ENCODE measurements at places on chromosomes 12 and 14. TPM values are rescaled to one million over a fixed set of nuclear protein-coding genes. Genes with fewer than 3 reads are reported as not detected.

KRT6A gene
- not detected for polyA plus RNA-seq

FGF23 gene
- polyA plus RNA-seq: 0.05 TPM

NANOG gene
- polyA plus RNA-seq: 0.35 TPM

DNA sequence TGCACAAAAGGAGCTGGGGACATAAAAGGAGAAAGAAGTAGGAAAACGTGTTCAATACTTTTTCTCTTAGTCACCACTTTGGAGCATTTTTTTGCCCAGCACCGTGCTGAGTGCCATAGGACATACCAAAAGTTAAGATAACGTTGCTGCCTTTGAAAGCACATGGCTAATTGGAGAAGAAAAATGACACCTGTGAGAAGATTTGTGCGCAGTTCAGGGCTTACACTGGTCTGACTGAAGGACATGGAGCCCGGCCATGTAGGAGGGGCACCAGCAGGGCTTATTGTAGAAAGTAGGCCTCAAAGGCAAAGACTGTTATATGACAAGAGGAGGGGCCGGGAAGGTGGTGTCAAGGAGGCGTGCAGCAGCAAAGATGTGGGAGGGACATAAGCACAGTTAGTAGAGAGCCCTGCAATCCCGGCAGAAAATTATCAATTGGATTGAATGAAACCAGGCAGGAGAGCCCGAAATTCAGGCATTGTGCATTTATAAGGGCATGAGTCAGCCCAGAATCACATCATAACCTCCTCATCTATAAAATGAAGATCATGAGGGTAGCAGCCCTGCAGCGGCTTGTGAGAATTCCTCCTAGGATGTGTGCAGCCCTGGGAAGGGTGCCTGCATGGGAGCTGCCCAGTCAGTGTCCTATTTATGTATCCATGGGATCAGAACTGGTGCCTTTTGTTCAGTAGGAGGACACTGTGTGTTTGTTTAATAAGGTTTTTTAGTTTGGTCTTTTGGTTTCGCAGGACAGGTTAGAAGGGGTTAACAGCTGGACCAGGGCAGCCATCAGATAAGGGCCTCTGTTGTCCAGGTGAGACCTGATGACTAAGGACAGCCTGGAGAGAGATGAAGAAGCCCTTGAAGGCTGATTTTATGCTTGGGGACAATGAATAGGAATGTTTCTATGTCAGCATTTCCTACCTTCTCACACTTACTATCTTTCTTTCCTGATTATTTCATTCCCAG, 122.4 kb downstream of the GPR135 start:
- DNase-seq: no peak

DNA sequence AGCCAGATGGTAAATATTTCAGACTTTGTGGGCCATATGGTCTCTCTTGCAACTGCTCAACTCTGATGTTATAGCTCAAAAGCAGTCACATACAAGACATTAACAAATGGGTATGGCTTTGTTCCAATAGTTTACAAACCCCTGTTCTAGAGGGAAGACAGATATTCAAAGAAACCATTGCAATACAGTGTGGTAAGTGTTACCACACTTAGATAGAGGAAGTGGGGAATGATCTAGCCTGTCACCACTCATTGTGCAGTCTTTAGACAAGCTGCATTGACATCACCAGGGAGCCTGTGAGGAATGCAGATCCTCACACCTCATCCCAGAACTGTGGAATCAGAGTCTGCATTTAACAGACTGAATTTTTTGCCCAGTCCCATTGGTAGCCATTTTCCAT, 80.0 kb upstream of the RGS6 start:
- DNase-seq: no peak

DNA sequence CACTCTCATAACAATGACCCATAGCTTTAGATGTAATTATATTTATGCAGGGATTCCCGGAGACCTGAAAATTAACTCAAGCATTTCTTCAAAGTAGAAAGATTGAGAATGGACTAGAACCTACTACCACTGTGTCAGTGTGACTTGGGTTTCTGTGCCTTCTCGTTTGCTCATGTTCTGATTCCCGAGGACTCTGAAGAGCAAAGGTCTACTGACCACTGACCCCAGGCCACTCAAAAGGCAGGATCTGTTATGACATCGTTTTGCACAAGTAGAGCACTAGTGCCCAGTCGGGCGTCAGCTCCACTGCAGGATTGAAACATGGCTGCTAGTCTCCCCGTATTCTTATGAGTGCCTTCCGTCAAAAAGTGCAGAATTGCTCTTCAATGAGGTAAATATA, 53.8 kb upstream of the DHRS4 start:
- DNase-seq: no peak

- peak; percentile 20 for DNase-seq
These were observed 11.9 kb downstream of the TMTC3 start for GRCh38 chr12:88153959-88154358.

- no peak for DNase-seq
These were observed 52.5 kb upstream of the PELI2 start for GRCh38 chr14:56065621-56066290.

DNA sequence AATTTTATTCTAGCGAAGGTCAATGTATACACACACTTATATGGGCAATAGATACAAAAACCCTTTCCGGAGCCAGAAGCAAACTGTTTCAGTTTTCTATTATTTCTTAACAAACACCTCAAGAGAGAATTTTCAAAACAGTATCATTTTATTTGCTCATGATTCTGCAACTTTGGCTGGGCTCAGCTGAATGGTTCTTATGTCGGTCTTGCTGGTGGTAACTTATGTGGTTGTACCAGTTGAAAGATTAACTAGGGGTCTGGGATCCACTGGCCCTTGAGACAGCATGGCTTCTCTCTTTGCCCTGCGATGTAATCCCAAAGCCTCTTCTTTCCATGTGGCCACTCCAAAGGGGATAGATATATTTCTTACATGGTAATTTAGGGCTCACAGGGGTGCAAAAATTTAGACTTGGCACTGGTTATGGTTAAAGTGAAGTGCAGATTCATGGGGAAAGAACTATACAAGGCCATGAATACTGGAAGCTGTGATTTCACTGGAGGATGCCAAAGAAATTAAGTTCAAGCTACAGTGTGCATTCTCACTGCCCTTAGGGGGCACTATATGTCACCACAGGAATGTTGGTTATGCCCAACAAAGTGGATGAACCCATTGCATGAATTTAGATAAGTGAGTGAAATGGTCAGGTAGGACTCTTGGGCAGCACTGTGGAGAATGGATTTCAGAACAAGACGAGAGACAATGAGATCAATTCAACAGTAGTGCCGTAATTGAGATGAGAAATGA, 94.3 kb upstream of the NAV3 start:
- DNase-seq: no peak

DNA sequence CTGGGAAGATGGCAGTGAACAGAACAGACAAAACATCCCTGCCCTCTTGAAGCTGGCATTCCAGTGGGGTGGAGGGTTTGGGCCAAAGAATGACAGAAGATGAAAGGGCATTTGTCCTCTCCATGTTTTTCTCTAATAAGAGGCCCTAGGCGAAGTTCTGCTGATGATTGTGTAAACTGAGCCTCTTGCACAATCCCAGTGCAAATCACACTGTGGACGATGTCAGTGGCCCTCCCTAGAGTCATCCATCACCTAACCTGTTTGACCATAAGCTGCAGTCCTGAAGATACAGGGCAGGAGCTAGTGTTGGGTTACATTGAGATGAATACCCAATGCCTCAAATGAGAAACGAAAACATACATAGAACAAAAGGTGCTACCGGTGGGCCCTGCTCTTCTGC, 622.4 kb upstream of the TBX3 start:
- no peak for DNase-seq

DNA sequence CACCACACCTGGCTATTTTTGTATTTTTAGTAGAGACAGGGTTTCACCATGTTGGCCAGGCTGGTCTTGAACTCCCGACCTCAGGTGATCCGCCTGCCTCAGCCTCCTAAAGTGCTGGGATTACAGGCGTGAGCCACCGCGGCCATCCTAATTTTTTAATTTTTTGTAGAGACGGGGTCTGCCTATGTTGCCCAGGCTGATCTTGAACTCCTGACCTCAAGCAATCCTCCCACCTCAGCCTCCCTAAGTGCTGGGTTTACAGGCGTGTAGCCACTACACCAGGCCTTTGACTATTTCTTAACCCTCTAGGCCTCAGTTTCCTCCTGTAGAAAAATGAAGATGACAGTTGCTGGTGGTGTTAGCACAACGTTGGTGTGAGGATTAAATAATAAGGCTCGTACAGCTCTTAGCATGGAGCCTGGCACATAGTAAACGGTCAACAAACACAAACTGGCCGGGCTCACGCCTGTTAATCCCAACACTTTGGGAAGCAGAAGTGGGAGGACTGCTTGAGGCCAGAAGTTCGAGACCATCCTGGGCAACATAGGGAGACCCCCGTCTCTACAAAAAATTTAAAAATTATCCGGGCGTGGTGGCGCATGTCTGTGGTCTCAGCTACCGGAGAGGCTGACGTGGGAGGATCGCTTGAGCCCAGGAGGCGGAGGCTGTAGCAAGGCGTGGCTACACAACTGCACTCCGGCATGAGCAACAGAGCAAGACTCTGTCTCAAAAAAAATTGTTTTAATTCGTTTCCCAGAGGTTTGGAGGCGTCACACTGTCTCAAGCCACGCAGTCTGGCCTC, 979 bp downstream of the DDX54 start:
- no peak for DNase-seq

DNA sequence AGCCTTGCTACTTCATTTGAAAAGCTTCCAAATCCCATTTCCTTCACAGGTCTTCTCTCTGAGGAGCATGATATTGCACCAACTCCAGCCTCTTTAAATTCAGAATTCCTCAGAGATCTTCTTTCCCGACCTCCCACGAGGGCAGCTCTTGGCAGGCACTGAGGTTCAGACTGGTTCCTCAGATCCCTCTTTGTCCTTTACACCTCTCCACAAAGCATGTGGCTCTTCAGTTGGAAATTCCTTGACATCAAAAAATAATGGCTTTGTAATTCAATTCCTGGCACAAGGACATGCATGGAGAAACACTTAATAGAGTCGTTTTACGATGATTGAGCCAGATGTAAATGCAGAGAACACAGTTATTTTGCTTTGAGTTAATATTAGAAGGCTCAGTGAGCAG, 63.2 kb upstream of the TMX1 start:
- DNase-seq: peak; percentile 50

DNA sequence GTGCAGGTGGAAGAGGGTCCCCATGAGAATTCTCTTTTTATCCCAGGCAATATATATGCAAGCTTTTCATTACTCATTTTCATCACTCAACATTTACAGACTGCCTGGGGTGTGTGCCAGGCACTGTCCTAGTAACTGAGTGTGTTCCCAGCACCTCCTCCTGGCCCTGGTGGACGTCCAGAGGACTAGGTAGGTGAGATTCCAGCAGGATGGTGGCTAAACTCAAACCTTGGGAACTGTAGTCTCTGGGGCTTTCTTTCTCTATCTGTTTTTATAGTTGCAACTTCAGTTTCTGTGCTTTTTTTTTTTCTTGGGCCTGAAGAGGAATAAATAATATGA, 63.8 kb downstream of the SUSD6 start:
- DNase-seq: no peak

DNA sequence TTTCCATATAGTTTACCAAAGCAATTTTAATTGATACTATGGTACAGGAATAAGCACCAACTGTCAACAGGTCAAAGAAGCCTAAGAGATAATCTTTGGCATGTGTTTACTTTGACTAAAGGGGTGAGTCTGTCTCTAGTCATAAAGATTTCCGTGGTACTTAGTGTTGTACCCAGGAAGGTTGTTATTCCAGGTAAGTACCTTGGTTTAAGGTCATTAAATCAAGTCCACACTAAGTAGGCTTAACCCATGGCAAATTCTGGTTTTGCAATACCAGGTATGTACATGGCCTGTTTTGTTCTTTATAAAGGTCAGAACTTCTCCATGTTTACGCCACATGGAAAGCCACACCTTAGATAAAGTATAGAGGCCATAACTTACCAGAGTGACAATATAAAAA, 10.0 kb downstream of the MAX start:
- no peak for DNase-seq

- DNase-seq: no peak
These were observed 305.6 kb downstream of the RAD51B start for GRCh38 chr14:68124979-68125731.

DNA sequence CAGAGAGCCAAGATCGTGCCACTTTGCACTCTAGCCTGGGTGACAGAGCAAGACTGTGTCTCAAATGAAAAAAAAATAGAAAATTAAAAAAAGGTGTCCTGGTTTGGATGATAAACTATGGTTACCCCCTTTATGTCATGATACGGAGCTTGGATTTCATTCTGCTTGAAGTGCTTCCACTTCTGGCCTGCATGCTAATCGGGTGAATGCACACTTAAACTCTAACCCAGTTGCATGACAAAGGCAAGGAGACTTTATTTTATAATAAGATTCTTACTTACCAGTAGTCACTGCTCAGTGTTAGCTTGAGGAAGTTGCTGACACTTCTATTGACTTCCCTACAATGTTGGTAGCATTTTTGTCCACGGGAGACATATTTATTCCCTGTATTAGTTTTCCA, 24.3 kb downstream of the CFAP54 start:
- DNase-seq: no peak

DNA sequence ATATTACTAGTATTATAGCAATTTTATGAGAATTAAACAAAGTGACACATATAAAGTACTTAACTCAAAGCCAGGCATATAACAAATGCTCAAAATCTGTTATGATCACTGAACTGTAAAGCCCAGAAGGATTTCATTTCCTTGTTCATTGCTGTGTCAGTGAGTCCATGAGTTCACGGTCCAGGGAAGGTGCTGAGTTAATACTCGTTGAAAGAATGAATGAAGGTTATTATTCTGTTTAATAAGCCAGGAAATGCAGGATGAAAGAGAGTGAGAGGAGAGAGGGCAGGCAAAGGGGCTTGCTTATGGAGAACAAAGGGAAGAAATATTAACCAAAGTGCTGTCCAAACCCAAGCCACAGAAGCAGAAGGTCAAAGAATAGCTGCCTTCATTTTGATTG, 40.2 kb upstream of the NT5DC3 start:
- DNase-seq: peak; percentile 12

- DNase-seq: no peak
These were observed 60.2 kb upstream of the ACTN1 start for GRCh38 chr14:69039288-69039628.

DNA sequence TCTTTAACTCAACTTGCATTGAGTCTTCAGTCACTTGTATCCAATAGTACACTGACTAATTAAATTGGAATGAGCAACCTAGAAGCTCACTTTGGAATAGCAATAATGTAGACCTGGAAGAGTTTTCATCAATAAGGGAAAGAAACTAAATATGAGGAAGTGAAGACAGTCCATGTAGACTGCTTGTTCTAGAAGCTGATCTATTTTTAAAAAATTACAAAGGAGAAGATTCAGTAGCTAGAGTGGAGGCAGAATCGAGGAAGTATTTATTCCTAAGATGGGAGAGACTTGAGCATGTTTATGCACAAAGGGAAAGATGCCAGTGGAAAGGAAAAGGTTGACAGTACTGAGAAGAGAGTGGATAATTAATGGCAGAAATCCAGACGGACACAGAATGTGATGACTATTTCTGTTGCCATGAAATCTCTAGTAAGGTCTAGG, 156.3 kb upstream of the PDE3A start:
- no peak for DNase-seq

GRCh38 chr14:50936882-50937281, 7.4 kb downstream of the PYGL start:
- DNase-seq: no peak

DNA sequence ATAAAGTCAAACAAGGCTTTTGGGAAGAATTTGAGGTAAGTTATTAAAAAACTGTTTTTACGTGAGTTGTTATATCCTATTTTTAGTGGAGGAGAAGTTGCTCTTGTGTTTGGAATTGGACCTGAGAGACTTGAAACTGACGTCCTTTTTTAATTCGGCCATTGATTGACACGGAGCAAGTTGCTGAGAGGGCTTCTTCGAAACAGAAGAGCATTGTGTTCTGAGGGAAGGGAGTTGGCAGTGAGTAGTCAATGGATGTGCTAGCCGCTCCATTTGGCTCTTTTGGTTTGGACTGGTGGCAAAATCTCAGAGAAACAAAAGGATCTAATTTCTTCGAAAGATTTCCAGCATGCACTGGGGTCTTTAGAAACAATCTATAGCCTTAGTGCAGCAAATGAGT, 37.3 kb downstream of the PTPN11 start:
- DNase-seq: no peak

Data from left kidney (tissue), 8 donors.